ENCODE measurements at places on chromosomes 16 and 17.
A peak's percentile ranks its signal among the peaks of the same experiment; 100 is the strongest.

- DNase-seq = no peak
These were observed 155.8 kb upstream of the SDK2 start for GRCh38 chr17:73799781-73800627.

DNA sequence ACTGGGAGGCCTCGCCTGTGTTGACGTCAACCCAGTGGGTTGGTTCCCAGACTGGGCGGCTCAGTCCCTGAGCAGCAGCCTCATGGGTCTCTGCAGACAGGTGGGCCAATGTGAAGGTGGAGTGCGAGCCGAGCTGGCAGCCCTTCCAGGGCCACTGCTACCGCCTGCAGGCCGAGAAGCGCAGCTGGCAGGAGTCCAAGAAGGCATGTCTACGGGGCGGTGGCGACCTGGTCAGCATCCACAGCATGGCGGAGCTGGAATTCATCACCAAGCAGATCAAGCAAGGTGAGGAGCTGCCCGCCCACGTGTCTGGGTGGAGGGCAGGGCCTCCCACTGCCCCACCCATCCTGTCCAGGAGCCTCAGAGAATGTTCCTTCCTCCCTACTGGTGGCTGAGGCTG lies 44.1 kb downstream of the MRC2 start:
- DNase-seq = no peak

- DNase-seq = no peak
These were observed 200.1 kb downstream of the XYLT1 start for GRCh38 chr16:17270683-17271109.

DNA sequence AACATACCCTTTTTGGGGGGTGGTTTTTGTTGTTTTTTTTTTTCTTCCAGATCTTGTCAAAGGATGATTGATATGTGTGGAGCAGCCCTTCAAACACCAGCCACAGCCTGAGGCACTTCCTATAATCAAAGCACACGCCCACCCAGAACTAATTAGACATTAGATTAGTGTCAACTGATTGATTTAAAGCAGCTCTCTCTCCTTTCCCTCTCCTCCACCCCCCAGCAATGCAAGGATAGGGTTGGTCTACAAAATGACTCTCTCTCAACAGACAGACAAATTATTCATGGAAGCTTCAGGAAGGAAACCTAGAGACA lies 250.3 kb upstream of the SOX9 start:
- no peak for DNase-seq

- peak; percentile 19 for DNase-seq
These were observed 11.4 kb downstream of the CHST4 start for GRCh38 chr16:71537643-71538042.

DNA sequence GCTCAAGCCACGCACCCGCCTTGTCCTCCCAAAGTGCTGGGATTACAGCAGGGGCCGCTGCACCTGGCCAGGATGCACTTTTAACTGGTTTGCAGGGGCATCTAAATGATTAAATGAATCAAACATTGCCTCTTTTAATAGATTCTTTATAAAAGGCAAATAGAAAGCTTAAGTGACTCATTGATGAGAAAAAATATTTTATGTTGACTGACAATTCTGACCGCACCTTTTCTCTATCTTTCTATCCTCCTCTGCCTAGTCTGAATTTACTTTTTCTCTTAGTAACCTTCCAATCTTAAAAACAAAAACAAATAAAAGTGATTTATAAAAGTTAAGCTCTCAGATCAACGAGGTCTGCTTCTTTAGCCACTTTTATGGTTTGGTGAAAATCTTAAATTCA lies 35.3 kb downstream of the SLC39A11 start:
- no peak for DNase-seq

DNA sequence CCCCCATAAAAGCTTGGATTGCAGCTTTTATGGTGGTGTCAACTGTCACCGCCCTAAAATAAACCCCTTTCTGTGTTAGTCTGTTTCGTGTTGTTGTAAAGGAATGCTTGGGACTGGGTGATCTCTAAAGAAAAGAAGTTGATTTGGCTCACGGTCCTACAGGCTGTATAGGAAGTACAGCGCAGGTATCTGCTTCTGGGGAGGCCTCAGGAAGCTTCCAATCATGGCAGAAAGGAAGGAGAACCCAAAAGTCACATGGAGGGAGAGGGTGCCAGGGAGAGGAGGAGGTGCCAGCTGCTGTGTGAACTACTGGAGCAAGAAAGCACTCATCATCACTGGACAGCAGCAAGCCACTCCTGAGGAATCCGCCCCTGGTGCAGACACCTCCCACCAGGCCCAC lies 5.9 kb upstream of the CACNA1H start:
- no peak for DNase-seq

DNA sequence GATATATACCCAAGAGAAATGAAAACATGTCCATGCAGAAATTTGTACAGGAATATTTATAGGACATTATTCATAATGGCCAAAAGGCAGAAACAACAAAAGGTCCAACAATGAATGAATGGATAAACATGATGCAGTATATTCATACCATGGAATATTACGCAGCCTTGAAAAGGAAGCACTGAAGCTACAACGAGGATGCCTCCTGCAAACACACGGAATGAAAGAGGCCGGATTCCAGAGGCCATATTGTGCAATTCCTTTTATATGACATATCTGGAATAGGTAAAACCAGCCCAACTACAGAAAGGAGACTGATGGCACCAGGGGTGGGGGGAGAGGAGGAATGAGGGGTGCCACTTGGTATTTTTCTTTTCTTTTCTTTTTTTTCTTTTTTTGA lies 14.5 kb upstream of the CHMP6 start:
- DNase-seq = no peak

DNA sequence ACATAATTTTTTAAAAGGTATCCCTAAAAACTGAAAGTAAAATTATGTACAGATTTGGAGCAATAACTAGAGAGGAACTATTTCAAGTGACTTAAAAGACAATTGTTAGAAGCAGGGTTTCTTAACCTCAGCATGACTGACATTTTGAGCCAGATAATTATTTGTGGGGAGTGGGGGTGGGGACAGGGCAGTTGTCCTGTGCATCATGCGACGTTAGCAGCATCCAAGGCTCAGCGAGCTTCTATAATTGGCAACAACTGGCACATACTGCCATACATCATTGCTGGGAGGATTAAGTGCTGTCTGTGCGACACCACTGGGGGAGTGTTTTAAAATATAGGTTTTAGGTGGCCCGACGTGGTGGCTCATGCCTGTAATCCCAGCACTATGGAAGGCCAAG lies 27.1 kb downstream of the GABARAPL2 start:
- DNase-seq = no peak

DNA sequence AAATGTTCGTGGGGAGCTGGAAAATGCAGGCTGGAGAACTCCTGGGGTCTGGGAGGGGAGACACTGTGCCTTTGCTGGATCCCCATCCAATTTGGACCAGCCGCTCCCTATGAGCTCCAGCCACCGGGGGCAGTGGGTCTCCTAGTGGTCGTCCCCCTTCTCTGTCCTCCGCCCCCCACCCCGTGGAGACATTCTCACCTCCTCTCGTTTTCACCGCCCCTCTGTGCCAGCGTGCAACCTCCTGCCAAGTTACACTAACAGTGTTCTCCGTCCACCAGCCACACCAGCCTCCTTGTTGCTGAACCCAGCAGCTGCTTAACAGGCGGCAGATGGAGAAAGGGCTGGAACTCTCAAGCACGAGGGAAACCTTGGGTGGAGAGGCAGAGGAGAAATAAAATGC lies 67.4 kb upstream of the SOX9 start:
- no peak for DNase-seq

DNA sequence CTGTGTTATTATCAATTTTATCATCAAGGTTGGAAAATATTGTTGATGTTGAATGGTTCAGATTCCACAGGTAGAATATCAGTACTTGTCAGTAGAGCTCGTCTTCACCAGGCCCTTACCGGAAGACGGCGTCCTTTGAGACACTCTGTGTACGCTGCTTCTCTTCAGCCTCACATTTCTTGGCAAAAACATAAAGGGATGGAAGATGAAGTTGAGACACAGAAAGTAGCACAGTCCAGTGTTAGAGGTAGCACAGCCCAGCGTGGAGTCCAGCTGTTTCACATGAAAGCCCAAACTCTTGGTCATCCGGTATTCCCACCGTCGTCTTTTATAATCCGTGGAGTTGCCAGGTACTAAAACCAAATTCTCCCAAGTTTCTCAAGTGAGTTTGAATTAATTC lies 30.4 kb downstream of the ATP2C2 start:
- no peak for DNase-seq

DNA sequence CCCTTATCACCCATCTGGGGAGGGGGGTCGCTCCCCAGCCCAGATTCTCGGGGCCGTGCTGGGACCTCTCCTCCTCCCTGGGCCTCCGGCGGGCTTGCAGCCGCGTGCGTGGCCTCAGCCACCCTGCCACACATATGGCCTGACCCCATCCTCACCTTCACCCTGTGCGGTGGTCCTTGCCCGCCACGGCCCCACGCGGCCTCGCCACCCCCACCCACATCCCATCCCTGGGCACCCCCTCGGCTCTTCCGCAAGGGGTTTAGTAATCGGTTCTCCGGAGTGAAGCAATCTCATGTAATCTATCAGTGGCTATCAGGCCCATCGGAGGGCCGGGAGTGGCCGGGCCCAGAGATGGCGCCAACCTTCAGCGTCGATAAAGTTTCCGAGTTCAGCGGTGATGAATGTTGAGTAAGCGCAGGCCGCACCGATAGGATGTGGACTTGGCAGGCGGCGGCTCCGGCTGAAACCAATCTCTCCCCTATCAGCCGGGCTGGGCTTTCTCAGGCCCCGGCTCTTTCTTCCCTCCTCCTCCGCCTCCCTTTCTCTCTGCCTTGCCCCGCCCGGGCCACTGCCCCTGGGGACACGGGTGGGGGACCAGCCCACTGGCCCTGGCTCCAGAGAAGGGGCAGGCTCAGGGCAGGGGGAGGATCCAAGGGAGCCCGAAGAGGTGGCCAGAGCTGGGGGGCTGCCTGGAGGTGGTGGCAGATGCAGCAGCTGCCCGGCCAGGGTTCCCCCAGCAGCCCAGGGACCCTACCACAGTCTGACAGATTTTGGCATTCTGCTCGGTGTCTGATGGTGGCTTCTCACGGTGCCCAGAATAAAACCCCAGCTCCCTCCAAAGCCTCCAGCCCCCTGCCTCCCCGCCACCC lies 20.8 kb downstream of the ZFPM1 start:
- DNase-seq = no peak

DNA sequence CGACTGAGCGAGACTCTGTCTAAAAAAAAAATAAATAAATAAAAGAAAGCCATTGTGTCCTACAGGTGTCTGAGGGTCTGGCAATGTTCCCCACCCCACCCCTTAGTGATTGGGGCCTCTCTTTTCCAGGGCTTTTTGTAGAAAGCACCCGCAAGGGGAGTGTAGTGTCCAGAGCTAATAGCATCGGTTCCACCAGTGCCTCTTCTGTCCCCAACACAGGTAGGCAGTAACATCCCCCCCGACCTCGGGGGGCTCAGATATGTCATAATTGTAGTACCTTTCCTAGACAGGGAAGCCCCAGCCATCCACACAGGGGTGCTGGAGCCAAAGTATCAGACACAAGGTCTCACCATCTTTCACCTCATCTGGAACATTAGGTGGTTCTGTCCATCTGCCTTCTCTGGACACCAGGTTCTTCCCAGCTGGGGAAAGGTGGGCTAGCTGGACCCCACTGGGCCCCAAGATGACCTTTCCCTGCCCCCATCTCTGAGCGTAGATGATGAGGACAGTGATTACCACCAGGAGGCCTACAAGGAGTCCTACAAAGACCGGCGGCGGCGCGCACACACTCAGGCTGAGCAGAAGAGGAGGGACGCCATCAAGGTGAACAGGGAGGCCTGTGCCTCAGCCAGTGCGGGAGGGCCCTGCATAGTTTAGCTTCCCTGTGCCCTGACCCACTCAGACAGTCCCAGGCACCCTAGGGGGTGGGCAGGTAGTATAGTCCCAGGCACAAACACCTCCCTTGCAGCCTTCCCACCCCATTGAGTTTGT lies 1.6 kb downstream of the MLX start:
- DNase-seq = no peak

DNA sequence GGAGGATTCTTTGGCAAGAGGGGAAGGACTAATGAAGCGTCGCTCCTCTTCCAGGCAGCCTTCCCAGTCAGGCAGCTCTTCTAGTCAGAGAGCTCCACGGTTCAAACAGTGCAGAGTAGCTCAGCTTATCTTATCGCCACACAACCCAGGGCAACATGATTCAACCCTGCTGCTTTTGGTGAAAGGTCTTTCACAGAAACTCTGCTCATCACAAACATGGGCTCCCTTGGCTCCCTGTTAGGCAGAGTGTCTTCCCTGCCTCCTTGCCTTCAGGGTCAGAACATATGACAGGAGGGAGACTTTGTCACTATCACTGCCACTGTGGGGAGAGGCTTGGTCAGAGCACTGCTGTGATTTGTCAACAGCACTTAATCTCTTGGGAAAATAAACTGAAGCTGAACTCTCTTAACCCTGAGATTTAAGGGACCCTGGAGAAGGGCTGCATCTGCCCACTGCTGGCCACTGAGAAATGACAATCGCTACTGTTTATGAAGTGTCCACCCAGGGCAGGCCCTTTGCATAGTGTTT lies 6.9 kb upstream of the SLC13A2 start:
- DNase-seq = no peak

DNA sequence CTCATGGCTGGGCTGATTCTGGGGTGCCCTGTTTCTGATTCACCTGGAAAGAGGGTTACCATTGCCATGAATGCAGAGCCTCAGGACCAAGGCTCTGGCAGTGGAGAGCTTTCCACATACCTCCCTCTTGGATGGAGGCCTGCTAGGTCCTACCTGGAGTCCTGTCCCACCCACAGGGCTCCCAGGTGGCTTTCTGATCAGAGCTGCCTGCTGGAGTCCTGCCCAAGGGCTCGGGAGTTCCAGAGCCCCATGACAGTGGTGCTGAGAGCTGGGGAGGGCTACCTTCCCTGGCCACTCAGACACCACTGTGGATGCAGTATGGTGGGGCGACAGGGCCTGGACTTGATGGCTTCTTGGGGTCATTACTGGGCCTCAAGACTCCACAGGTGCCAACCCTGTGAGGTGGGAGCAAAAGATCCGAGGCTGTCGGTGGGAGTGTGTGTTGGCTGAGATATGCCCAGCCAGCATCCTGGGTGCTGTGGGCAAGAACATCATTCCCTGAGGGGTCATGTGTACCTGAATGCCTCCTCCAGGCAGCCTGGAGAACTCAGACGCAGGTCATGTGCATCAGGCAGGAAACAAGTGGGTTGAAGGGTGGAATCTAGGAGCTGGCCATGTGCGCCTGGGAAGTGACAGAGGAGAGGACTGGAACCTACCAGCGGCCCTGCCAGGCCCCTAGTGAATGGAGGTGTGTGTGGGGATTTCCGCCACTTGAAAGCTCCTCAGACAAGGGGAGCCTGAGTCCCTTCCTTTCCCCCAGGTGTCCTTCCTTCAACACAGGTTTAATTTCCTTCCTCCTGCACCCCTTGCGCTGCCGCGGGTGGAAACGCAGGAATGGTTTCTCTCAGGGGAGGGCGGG lies 2.3 kb upstream of the WNT3 start:
- DNase-seq = no peak

Data from stimulated activated CD4-positive, alpha-beta T cell treated with anti-CD3 and anti-CD28 coated beads, Interleukin-15, amount 100 ng/mL, for 48 hours (primary cell).